ENCODE measurements at places on chromosomes 4 and X.

GRCh38 chr4:78613522-78614321, 62.2 kb downstream of the ANXA3 start:
- DNase-seq, result no peak

- DNase-seq, result no peak
Observed at GRCh38 chrX:71604141-71604540, 14.2 kb downstream of the CXCR3 start.

- DNase-seq, result no peak
Observed at GRCh38 chrX:21383546-21383945, 9.3 kb downstream of the CNKSR2 start.

DNA sequence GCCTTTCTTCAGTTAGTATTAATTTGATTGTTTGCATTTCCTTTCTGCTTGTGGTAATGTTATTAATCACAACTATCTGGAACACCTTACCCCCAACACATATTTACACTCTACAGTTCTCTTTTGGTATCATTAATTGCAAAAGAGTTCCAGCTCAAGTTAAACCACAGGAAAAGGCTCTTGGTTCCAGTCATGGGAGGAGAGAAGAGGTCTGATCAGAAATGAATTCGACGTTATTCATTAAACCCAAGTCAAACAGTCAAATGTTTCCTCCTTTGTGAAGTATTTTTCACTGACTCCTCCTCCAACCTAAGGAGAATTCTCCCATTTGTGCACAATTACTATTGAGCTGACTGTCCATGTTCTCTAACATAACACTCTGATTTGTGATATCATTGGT, 91.4 kb downstream of the SLC39A8 start:
- DNase-seq, result no peak

DNA sequence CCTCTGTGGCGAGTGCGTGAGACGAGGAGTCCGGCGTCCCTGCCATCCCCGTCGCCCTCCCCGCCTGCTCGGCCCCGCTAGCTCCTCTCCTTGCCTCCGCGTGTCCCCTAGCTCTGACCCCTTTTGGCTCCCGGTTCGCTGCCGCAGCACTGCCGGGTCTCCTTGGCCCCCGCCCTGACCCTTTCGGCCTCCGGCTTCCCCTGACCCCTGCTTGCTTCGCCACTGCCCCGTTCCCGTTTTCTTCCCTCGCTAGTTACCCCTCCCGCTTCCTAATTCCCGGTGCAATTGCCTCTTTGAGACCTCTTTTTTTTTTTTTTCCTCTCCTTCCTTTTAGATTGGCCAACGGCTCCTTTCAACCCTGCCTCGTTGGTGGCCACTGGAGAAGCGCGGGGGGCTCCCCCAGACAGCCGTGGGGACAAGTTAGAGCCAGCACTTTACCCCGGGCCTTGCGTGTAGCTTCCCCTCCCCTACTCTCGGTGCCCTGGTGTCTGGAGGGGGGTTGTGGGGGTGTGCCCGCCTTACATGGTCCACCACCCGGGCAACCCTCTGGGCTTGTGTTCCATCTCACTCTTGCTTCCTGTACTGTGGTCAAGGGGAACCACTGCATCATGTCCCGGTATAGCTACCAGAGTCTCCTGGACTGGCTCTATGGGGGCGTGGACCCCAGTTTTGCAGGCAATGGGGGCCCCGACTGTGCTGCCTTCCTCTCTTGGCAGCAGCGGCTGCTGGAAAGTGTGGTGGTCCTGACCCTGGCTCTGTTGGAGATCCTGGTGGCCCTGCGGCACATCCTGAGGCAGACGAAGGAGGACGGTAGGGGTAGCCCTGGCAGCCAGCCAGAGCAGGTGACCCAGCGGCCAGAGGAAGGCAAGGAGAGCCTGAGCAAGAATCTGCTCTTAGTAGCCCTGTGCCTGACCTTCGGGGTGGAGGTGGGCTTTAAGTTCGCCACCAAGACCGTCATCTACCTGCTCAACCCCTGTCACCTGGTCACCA, 548 bp downstream of the TMEM164 start:
- DNase-seq, result no peak

DNA sequence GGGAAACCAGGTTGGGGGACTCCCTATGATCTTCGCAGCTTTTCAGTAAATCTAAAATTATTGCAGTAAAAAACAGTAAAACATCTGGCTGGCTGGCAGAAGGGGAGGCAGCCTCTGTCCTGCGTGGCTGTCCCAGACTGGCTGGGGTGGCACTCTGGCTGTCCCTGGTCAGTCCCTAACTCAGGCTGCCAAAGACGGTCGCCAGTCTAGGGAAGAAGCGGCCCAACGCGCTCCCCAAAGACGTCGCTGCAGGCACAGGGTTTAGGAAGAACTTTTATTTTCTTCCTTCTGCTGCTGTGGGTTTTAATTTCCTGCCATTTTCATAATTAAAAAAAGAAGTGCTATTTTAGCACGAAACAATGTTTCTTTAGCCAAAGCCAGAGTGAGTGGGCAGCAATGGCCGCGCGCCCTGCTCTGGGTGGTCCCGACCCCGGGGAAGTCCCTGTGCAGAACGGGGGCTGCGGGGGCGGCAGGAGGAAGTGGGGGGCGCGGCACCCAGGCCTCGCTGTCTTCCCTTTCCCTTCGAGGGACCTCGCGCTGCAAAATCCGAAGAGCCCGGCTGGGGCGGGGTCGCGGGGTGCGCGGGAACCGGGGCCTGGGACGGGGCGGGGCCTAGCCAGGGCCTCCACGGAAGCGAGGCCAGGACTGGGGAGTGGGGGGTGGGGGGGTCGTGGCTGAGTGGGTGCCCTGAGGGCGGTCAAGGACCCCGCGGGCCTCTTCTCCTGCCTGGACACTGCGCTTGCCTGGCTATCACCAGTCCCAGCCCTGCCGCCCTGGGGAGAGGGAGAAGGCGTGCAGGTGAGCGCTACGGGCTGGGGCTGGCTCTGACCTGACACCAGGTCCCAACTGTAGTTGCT, 6.3 kb upstream of the LETM1 start:
- DNase-seq, result no peak

- DNase-seq, result no peak
Observed at GRCh38 chrX:22206781-22207180, 65.9 kb upstream of the CBLL2 start.

GRCh38 chrX:134580907-134581306, 77.4 kb downstream of the PLAC1 start:
- DNase-seq, result no peak

DNA sequence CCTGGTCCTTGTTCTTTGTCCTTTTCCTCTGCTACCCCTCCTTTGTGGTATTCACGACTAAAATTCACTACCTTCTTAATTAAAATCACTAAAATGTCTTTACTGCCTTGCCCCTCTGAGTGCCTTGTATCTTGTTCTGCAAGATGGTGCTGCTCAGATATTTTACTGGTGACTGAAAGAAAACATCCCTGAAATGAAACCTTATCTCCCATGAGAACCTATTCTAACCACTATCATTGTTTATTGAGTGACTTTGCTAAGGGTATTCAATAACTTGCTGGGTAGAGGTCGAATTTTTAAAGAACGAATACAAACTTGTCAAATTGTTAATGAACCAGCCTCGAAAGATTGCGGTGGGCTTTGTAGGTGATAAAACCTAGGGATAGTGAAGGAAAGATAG, 52.8 kb downstream of the SPRY1 start:
- DNase-seq, result no peak

GRCh38 chr4:94804650-94805049, 46.9 kb downstream of the BMPR1B start:
- no peak for DNase-seq

DNA sequence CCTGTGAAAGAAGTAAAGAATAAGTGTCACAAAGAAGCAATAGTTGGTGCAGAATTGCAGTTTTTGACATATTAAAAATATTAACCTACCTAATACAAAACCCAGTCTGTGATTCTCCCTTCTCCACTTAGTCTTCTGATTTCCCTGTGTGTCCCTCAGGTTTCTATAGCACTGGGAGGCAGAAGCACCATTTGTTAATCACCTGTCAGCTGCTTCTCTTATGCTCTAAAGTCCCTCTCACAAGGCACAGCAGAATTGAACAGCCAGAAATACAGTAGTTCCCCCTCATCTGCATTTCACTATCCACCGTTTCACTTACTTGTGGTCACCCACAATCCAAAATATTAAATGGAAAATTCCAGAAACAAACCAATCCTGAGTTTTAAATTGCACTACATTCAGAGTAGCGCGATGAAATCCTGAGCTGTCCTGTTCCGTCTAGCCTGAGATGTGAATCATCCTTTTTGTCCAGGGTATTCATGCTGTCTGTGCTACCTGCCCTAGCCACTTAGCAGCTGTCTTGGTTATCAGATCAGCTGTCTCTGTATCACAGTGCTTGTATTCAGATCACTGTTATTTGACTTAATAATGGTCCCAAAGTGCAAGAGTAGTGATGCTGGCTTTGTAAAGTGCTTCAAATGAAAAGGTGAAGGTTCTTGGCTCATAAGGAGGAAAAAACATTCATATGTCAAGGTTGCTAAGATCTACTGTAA, 984.1 kb upstream of the GRID2 start:
- DNase-seq, result no peak

DNA sequence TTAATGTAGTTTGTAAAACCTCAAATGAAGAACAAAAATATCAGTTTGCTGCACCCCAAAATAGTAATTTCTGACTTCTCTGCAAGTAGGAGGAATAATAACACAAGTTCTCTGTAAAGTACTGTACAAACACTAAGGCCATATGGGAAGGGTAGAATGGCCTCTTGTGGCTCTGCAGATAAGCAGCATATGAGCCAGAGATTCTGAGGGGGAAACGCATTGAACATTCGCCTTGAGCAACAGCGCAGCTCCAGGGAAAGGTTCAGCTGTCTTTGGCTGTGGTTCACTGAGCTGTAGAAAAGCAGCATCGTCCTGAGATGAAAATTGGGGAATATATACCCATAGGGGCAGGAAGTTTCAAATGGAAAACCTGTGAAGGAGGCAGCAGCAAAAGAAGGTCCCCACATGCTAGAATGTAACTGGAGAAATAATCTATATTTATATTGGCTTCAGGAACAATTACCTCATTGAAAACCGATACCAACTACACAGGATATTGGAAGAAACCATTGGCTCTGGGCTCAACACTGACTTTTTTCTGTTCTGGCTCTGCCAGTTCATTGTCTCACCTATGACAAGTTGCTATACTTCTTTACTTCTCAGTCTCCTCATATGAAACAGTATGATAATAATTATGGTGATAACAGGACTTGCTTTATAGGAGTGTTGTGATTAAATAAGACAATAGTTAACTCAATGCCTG, 357.6 kb upstream of the CPEB2 start:
- DNase-seq, result no peak

DNA sequence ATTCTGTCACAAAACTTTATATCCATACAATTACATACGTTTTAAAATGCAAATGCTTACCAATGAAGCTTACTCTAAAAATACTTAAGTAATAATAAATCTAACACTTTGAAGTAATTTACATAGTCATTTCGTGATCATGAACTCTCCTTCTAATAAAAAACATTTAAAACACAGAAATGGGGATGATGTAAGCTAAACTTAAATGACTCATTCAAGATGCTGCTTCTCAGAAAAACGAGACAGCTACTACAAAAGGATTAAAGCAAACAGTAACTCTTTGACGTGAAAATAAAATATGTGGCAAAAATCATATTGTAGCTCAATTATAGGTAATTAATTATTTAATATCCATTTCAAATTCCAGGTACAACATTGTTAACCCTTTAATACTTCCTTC, 148.7 kb downstream of the FGF16 start:
- no peak for DNase-seq

DNA sequence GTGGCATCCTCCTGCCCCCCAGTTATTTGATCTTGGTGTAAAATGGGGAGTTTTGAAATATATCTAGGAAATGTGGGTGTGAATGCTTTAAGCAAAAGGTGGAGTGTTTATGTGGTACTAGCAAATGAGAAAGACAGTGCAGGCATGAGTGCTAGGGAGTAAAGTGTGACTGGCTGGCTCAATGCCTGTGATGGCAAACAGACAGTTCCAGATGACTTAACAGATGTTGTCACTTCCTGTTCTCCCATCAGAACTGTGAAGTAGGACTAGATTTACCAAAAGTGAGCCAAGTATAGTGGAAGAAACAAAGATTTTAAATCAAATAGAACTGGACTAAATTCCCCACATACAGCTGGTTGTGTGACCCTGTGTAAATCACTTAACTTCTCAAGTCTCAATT, 8.4 kb upstream of the AMOT start:
- no peak for DNase-seq

DNA sequence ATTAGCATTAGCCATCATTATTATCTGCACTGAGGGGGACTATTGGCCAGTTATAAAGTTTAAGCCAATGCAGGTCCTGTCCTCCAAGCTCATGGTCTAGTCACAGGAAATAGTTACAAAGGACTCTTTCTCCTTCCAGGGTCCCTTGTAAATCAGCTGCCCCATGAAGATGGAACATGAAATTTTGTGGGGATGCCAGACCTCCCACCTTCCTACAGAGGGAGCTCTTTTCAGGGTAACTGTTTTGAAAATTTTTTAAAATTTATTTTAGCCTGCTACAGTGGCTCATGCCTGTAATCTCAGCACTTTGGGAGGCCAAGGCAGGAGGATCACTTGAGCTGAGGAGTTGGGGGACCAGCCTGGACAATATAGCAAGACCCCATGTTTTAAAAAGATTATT, 124.4 kb upstream of the SLC34A2 start:
- DNase-seq, result no peak

- DNase-seq, result no peak
Observed at GRCh38 chrX:109626637-109627036, 1.7 kb upstream of the KCNE5 start.

DNA sequence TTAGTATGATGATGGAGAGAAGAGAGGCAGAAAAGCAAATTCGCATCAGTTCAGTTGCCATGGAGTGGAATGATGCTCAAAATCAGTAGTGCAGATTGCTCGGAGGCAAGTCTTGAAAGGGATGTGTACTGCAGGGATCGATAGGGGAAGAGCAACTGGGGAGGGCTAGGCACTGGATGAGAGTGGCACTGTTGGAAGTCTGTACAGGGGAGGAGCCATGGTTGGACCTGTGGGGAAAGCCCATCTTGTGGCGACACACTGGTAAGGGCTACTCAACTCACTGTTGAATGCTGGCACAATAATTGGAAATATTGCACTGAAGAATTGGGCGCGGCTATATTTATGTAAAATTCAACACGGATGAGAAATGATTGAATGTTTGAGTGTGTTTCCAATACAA, 1.2 kb downstream of the RAB9B start:
- no peak for DNase-seq

GRCh38 chrX:96707804-96708203, 23.2 kb downstream of the DIAPH2 start:
- no peak for DNase-seq
